Upper lobe of left lung (tissue), 6 donors: ENCODE measurements at places on chromosomes 16 and 17. TPM values are rescaled to one million over a fixed set of nuclear protein-coding genes. Genes with fewer than 3 reads are reported as not detected.

KRTAP9-1 gene
- not detected for total RNA-seq

GRCh38 chr17:78953356-78954350 is 26.1 kb downstream of the LGALS3BP start:
- no peak overlapping the region for H3K27ac ChIP-seq
- H3K36me3 ChIP-seq = no peaks in the 10 kb centered on the region
- no peak overlapping the region for H3K4me3 ChIP-seq
- no peak for DNase-seq
- no peaks in the 10 kb centered on the region for H3K4me1 ChIP-seq
- no peaks in the 10 kb centered on the region for H3K27me3 ChIP-seq

GRCh38 chr16:87704754-87705353 is 60.9 kb downstream of the KLHDC4 start:
- H3K36me3 ChIP-seq = peaks cover 29% of the 10 kb centered on the region
- DNase-seq = no peak
- no peak overlapping the region for H3K4me3 ChIP-seq
- no peak overlapping the region for H3K27ac ChIP-seq

GRCh38 chr16:79005096-79005495 is 595.4 kb downstream of the MAF start:
- H3K4me1 ChIP-seq = no peaks in the 10 kb centered on the region
- DNase-seq = no peak
- H3K4me3 ChIP-seq = no peak overlapping the region
- no peaks in the 10 kb centered on the region for H3K27me3 ChIP-seq

DNA sequence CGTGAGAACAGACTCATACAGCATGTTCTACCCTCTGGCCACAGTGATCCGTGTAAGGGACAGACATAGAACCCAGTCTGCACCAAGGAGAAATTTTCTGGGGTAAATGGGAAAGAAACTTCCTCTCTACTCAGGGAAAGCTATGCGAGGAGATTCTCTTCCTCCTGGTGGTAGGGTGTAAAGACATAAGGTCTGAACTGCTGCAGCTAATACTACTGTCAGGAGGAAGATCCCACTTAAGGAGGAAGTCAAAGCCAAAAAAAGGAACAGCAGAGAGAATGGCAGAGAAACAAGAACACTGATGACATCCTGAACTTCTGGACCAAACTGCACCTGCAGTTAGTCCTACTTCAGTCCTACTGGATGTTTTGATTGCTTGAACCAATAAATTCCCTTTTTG is 7.1 kb upstream of the TM4SF5 start:
- DNase-seq = no peak
- no peak overlapping the region for H3K4me3 ChIP-seq
- no peaks in the 10 kb centered on the region for H3K36me3 ChIP-seq
- H3K27ac ChIP-seq = no peak overlapping the region
- H3K27me3 ChIP-seq = no peaks in the 10 kb centered on the region
- no peaks in the 10 kb centered on the region for H3K4me1 ChIP-seq

TEKT1 gene
- total RNA-seq = 5.8 TPM

GRCh38 chr16:87295259-87295658 is 21.9 kb downstream of the C16orf95 start:
- no peak overlapping the region for H3K27ac ChIP-seq
- no peak for DNase-seq
- no peak overlapping the region for H3K4me3 ChIP-seq
- no peaks in the 10 kb centered on the region for H3K36me3 ChIP-seq
- H3K27me3 ChIP-seq = no peaks in the 10 kb centered on the region

DNA sequence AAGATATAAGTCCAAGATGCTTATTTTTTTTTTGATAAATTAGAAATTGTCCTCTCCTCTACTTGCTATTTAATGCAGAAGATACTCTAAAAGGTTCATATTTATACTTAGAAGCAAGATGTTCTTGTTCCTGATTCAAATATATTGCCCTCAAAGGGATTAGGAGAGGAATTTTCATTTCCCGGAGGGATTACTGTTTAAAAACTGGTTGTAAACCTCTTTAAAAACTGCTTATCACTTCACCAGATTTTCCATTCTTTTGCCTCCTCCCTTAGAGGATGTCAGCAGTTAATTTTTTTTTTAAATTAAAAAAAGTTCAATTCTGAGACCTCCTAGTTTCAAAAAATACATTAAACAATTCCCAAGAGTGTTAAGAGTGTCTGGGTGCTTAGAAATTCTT is 2.8 kb downstream of the TENT4B start:
- H3K4me1 ChIP-seq = peaks cover 47% of the 10 kb centered on the region
- peak overlapping the region; percentile 95 for H3K27ac ChIP-seq
- H3K4me3 ChIP-seq = peak overlapping the region; percentile 73
- no peaks in the 10 kb centered on the region for H3K27me3 ChIP-seq
- H3K36me3 ChIP-seq = no peaks in the 10 kb centered on the region
- no peak for DNase-seq

TRPV3 gene
- under 0.01 TPM for total RNA-seq

DNA sequence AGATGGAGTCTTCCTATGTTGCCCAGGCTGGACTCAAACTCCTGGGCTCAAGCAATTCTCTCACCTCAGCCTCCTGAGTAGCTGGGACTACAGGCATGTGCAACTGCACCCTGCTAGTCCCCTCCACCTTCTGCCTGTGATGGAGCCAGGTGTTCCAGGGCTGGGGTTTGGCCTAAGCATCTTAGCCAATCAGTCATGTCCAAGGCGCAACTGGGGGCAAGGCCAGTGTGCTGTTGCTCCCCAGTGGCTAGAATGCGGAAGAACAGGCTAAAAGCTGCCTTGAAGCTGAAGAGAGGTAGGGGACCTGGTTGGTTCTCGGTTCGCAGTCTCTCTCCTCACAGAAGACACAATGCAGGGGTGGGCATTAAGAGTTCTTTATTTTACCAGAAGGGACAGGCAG is 18.6 kb downstream of the FLOT2 start:
- H3K36me3 ChIP-seq = peaks cover 62% of the 10 kb centered on the region
- no peak overlapping the region for H3K4me3 ChIP-seq
- no peaks in the 10 kb centered on the region for H3K27me3 ChIP-seq
- DNase-seq = no peak
- H3K27ac ChIP-seq = no peak overlapping the region
- no peaks in the 10 kb centered on the region for H3K4me1 ChIP-seq

- H3K4me1 ChIP-seq = no peaks in the 10 kb centered on the region
- H3K36me3 ChIP-seq = no peaks in the 10 kb centered on the region
- no peak overlapping the region for H3K27ac ChIP-seq
- no peak overlapping the region for H3K4me3 ChIP-seq
- no peaks in the 10 kb centered on the region for H3K27me3 ChIP-seq
These were observed 144.5 kb downstream of the CDH11 start for GRCh38 chr16:64977206-64977920.

CCR7 gene
- not detected for total RNA-seq
